Left ventricle myocardium inferior (tissue), 1 donor: ENCODE measurements at places on chromosomes 13 and 19.
A peak's percentile ranks its signal among the peaks of the same experiment; 100 is the strongest.

DNA sequence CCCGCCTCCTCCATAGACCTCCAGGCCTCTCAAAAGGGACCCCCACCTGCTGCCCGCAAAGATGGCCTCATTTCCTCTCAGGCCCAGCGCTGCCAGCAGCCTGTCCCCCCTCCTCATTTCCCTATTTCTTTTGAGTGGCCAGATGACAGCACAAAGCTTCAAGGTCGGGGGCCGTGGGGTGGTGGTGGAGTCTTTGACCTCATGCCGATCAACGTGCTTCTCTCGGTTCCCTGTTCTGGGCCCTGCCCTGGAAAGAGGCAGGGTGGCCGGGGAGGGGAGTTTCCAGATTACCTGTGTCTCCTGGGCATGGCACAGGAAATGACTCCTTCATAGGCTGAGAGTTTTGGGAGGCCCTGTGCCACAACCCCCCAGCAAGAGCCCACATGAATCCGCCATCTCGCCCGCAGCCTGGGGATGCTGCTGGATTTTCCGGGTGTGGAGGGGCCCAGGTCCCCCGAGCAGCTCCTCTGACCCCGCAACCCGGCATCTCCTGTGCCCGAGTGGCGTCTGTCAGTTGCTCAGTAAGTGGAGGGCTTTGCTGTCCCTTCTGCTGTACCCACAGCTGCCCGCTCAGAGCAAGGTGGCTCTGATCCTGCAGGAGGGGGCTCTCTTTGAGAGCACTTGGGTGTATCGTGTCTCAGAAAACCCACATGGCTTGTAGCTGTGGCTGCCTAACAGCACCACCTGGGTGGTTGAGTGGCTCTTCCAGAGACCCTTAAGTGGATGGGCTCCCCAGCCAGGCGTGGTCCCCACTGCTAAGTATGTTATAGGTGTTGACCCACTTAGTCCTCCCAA, 139.4 kb downstream of the SIPA1L3 start:
- no peak for DNase-seq

DNA sequence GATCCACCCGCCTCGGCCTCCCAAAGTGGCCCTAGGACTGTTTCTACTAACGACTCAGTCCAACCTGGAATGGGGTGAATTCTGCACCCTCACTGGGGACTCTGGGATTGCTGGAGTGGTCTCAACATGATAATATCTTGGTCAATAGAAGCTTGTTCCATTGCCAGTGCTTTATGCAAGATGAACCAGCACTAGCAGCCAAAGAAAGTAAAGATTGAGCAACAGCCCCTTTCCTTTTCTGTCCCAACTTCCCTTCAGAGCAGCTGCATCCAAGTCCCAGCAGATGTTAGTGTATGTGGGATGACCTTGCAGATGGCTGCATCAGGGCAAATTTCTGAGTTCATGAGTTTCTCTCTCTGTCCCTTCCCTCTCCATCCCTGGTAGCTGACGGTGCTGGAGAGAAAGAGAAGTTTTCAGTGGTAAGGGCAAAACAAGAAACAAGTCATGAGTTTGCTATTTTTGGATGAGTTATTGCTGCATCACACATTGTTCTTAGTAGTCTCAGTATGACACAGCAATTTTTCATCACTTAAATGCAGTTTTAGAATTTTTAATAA, 183.6 kb upstream of the EDNRB start:
- peak; percentile 29 for DNase-seq

GRCh38 chr13:75705395-75705794, 69.3 kb downstream of the LMO7 start:
- DNase-seq, result no peak

DNA sequence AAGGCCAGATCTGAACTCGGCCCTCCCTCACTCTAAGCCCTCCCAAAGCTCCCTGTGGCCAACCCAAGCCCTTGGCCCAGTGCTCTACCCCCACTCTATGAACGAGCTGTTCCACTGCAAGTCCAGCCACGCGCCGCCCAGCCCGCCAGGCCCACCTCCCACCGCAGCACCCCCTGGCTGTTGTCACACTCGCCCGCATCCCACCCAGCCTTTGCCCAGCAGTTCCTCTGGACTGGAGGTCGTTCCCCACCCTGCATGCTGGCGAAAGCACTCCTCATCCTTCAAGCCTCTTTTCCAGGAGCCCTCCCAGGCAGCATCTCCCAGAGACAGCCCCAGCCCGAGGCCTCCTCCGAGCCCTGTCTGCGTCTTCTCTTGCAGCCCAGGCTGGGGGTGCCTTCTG, 33.1 kb upstream of the ONECUT3 start:
- no peak for DNase-seq

DNA sequence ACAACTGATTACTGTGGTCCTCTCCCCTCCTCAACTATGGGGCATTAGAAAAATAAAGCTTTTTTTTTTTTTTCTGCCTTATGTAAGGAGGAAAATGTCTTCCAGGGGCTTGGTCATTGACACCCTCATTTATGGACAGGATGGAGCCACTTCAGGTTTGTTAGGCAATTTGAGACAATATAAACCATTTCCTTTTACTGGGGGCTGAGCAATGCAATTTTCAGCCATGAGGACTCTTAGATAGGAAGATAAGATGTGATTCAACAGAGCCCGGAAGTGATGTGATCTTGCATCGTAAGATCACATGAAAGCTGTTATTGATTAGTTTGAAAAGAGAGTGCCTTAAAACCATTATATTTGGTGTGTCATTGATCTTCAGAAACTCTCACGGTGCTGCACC, 210.8 kb downstream of the OXGR1 start:
- DNase-seq, result no peak

DNA sequence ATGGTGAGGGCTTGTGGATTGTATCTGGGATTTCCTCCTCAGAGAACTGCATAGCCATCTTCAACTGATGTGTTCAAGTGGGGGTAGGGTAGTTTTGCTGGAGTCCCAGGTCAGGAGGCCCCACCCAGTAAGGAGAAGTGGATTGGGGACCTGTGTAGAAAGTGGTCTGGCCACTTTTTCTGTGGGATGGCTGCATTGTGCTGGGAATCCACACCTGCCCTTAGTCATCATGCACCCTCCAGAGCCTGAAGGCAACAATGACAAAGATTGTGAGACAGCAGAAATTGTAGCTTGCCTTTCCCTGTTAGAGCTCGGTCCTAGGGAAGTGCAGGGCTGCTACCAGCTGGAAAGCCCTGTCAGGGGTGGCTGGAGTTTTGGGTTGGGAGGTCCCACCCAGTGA, 255.4 kb downstream of the NDFIP2 start:
- DNase-seq, result no peak

DNA sequence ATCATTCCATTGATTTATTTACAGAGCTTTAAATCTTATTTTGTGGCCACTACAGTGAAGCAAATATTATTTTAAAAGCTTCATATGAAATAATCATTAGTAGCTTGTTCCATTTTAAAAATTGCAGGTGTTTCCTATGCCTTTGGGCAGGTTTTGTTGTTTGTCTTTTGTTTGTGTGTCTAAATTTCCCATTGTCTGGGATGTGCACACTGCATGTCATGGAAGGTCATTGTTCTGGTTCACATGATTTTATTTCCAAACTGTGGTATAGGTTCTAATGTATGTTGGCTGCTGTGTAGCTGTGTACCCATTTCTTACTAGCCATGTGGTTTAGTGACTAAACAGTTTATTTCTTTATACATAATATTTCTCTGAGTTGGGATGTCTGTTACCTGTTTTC, 65.6 kb downstream of the COL4A2 start:
- DNase-seq, result no peak

DNA sequence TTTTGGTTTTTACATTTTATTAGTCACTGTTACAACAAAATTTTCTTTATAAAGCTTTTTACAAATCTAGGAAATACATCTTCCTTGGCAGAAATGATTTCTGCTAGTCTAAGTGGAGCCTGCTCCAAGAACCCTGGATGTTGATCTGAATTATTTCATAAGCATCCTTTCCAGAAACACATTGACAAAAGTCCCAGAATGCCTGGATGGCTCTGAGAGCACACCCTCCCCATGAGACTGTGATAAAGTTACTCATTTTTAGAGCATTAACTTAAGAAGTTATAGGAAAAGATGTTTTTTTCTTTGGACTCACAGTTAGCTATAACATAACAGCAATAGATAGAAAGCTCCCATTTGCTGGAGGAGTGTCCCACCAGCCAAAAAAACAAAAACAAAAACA, 559.6 kb upstream of the SPRY2 start:
- no peak for DNase-seq

DNA sequence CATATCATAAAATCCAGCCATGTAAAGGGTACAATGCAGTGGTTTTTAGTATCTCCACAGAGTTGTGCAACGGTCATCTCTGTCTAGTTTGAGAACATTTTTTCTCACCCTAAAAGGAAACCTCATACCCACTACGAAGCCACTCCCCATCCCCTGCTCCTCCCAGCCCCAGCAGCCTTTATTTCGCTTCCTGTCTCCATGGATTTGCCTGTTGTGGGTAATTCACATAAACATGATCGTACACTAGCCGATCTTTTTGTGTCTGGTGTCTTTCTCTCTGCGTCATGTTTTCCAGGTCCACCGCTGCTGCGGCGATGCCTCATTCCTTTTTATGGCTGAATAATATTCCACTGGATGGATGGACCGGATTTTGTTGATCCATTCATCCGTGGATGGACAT, 28.6 kb downstream of the BICRA start:
- DNase-seq, result no peak

DNA sequence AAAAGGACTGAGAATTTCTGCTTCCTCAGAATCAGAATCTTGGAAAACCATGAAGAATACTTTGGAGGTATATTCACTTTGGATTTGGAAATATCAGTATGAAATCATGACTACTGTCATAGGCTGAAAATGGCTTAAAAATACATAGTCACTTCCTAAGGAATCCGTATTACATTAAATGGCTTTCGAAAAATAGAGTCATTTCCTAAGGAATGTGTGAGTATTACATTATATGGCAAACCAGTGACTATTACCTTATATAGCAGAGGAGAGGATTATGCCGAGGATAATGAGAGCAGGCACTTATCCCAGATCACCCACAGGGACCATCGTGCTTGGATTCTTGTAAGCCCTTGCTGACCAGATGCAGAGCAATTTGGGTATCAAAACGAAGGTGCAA, 1471.8 kb downstream of the EFNB2 start:
- no peak for DNase-seq

DNA sequence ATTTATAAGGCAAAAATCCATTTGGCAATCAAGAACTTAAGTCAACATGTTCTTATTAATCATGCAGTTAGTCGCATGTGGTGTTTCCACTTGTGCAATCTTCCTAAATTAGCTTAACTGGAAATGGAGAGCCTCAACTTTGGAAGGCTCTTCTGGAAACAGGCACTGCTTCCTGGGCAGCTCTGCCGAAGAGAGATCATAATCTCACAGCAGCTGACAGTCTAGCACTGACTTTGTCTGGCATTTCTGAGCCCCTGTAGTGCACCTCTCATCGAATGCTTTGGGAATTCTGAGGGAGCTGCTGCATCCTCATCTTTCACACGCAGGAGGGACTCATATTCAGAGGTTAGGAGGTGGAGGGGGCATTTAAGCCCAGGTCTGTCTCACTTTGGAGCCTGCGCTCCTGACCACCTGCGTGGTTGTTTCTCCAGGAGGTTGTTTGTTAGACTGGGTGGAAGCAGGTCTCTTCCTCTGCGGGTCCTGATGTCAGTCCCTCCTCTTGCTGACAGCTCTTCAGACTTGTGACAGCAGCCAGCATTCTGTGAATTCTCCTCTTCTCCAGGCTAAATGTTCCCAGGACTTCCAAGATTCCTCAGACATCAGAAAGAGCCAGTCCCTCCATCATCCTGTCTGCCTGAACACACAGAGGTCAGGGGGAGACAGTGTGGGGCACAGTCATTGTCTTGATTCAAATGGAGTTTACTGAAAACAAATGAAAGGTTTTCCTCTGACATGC, 100.4 kb upstream of the GJB6 start:
- no peak for DNase-seq

- DNase-seq, result peak; percentile 67
Observed at GRCh38 chr19:45075301-45076028, 813 bp downstream of the ZNF296 start.

DNA sequence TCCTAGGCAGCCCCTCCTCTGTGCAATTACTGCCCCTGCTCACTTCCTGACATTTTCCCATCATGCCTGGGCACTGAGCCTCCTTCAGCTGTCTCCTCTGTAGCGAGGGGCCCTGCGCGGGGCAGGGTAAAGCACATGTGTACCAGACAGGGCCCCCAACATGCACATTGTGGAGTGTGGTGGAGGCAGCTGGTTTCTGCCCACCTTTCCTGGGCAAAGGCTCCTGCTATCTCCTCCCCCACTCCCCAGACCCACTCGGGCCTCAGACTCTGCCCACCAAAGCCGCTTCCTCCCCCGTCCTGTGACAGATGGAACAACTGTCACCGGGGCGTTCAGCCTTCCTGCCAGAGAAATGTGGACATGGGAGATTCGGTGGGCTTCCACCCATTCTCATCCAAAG, 2.9 kb upstream of the KPTN start:
- DNase-seq, result no peak

GRCh38 chr13:88281841-88282240, 610.7 kb downstream of the SLITRK5 start:
- no peak for DNase-seq

DNA sequence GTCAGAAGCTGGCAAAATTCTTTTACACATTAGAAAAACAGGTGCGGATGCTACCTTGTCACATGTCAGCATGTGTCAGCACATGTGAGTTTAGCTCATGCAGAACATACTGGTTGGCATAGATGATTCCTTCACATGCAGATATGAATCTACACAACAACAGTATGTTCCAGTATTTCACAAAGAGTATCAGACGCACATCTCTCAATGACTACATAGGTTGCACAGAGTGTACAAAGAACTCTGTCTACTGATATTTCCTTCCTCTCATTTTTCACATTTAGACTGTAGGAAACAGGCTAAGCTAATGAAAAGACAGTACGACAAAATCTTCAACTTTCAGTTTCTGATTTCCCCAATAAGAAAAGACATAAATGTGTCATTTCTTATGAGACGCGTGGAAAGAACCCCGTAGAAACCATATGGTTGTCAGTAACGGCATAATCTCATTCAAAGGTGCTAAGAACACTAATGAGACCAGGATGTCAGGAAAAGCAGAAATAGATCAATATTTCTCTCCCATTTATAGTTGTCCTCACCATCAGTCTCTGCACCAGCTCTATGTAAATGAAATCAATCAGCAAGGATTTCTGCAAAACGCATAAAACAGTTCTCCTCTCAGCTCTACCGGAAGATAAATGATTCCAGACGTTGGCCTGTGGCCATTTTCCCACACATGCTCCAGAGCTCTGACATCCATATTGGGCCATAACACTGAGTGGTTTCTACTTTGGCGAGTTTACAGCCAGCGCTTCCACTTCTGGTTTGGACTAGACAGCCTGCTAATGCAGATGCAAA, 81.2 kb downstream of the STARD13 start:
- peak; percentile 73 for DNase-seq

GRCh38 chr19:58229255-58229639, 533 bp downstream of the ZNF544 start:
- DNase-seq, result no peak

DNA sequence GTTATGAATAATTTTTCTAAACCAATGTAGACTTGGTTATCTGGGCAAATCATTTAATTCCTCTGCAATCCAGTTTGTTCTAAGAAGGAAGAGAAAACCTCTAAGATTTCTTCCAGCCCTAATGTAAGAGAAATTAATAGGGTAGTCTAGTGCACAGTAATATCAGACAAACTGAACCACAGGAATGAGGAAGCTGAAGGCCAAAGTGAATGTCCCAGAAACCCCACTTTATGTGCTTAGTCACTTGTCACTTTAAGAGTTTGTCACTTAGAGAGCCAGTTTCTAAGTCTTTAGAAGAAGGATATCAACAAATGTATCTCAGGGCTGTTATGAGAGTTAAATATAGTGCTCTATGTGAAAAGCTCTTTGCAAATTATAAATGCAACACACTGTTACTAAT, 750.6 kb downstream of the DIAPH3 start:
- no peak for DNase-seq
